Activated T-helper 2 cell treated with anti-CD3 and anti-CD28 coated beads, Interferon-gamma antibody, Interleukin-2, Interleukin-4, amounts not matched to agents 10 μg/mL and 5 μg/mL and 100 μg/mL, durations not matched to agents 14 hours and 24 hours and 36 hours (primary cell): ENCODE measurements at places on chromosomes 11 and 22.

DNA sequence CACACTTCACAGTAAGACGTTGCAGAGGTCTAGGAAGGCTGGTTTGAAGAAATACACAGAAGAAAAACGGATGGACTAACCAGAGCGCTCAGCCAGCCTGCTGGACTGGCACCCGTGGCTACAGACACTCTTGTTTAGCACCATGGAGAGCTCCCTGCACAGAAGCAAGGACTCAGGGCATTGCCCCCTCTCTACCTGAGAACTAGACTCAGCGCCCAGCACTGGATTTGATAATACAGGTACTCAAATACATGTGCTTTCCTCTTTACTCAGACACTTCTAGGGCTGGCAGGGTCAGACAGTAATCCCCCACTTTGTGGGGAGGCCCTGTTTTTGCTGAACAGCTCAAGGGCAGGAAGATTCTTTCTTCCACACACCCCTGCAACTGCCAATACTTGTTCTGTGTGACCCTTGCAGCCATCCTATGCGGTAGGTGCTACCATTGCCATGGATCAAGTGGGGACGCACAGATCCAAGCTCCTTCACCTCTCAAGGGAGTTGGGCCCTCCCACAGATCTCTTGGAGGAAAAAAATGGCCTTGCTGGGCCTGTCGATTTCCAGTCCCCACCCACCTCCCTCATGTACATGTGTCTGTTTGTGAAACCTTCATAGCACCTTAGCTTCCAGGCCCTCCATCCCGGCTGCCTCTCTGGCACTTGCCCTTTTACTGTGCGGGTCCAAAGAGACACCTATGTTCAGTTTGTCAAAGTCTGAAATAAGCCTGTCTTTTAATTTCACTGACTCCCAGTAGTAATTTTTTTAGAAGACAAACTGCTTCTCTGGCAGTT is 5.1 kb upstream of the P2RX6 start:
- H3K4me1 ChIP-seq, result peaks cover 8% of the 10 kb centered on the region
- DNase-seq, result no peak
- H3K27me3 ChIP-seq, result peaks cover 3% of the 10 kb centered on the region
- no peak overlapping the region for H3K27ac ChIP-seq

DNA sequence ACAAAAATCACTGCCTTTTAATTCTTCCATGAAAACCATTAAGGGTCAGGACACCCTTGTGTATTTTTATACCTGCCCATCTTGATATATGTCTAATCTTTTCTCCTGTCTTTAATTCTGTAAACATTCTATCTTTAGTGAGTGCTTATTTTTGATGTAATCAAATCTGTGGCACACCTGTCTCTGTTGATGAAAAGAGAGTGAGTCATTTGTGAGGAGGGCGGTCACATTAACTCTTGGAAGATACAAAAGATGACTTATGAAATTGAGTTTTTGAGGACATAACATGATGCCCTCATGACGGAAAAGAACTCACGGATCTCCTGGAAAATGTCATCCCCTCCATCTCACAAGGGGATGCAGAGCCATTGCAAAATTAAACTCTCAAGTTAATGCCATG is 206.5 kb upstream of the PGR start:
- H3K4me1 ChIP-seq, result no peaks in the 10 kb centered on the region
- no peak overlapping the region for H3K27ac ChIP-seq
- no peaks in the 10 kb centered on the region for H3K36me3 ChIP-seq
- no peak overlapping the region for H3K4me3 ChIP-seq
- no peak for DNase-seq

DNA sequence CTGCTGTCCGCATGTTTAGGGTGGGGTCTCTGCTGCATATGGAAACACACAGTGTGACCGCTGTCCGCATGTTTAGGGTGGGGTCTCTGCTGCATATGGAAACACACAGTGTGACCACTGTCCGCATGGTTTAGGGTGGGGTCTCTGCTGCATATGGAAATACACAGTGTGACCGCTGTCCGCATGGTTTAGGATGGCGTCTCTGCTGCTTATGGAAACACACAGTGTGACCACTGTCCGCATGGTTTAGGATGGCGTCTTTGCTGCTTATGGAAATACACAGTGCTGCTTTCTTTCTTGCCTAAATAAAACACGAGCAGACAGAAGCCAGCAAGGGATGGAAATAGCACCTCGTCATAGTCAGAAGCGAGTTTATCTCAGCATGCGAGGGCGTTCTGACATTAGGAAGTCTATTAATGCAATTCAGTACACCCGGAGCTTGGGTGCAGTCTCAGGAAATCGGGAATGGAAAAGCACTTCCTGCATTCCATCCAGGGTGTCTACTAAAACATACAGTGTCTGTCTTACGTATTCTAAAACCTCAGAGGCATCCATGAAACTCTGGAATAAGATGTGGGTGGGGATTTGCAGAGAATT is 32.6 kb upstream of the TOLLIP start:
- H3K4me1 ChIP-seq, result peaks cover 2% of the 10 kb centered on the region
- no peak overlapping the region for H3K27ac ChIP-seq
- DNase-seq, result no peak
- no peak overlapping the region for H3K4me3 ChIP-seq
- peaks cover 7% of the 10 kb centered on the region for H3K27me3 ChIP-seq

DNA sequence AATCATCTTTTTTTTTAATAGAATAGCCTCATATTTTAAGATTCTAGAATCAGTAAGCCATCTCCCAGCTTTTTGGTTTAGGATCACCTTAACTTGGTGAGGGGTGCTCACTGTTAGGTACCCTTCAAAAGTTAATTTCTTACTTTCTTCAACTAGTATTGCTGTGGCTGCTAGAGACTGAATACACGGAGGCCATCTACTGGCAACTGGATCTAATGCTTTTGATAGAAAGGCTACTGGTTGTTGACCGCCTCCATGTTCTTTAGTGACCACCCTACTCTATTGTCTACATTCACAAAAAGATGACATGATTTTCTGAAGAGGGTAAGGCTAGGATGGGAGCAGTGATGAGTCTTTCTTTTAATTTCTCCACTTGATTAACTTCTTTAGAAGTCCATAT is 16.7 kb upstream of the ALDH3B2 start:
- no peaks in the 10 kb centered on the region for H3K36me3 ChIP-seq
- peaks cover 8% of the 10 kb centered on the region for H3K4me1 ChIP-seq
- no peak overlapping the region for H3K27ac ChIP-seq
- peaks cover 34% of the 10 kb centered on the region for H3K27me3 ChIP-seq
- DNase-seq, result no peak

DNA sequence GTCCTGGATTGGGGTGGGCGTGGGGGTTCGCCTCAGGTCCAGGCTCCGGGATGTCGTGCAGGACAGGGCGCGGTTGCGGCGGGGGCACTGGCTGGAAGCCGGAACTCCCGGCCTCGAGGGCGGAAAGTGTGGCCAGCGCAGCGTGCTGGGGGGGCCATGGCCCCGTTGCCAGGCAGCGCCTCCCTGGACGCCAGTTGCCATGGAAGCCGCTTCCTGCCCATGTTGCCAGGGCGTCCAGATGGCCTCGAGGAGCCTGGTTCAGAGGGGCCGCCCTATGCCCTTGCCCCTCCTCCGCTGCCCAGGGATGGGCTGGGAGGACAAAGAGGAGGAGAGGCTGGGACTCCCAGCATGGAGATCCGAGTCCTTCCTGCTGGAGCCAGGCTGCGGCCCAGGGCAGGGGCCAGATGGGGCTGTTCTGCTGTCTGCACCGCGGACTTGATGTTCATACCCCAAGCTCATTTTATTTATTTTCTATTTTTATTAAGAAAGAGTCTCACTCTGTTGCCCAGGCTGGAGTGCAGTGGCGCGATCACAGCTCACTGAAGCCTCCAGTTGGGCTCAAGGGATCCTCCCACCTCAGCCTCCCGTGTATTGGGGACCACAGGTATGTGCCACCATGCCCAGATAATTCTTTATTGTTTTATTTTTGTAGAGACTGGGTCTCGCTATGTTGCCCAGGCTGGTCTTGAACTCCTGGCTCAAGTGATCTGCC is 4.6 kb upstream of the CCDC188 start:
- no peaks in the 10 kb centered on the region for H3K27me3 ChIP-seq
- peak; percentile 37 for DNase-seq

GRCh38 chr22:30079952-30080533 is at the start of gene HORMAD2:
Gene HORMAD2, plus strand, starts transcription at chr22:30080464. Its CDS starts 13,489 bp downstream, at chr22:30093953.
- no peak within 1 kb of the TSS for H3K27ac ChIP-seq
- H3K4me3 ChIP-seq, result no peak within 1 kb of the TSS
- no peak for DNase-seq
- H3K36me3 ChIP-seq, result peaks cover 3% of the 10 kb centered on the region
- H3K4me1 ChIP-seq, result peaks cover 13% of the 10 kb centered on the region
- H3K27me3 ChIP-seq, result peaks cover 15% of the 10 kb centered on the region
